ENCODE measurements at places on chromosomes 7 and 10. TPM values are rescaled to one million over a fixed set of nuclear protein-coding genes. Genes with fewer than 3 reads are reported as not detected.

Gene ZP3
- 5.4 TPM for total RNA-seq

Gene RNF32
- total RNA-seq: 1.6 TPM

DNA sequence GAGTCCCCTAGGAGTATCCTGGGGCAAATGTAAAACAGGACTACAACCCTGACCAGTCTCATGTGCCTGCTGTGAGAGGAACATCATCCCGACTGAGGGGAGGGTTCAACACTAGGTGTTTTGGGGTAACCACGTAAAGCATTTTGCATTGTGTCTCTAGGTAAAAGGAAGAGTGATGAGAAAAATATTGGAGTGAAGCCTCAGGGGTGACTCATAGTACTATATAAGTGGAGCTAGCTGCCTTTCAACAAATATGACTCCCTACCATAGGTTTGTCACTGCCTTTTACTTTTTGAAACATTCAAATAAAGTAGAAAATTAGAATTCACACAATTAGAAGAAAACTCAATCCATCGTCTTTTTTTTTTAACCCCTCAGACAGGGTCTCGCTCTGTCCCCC lies 2.6 kb upstream of the CAMK2G start:
- H3K36me3 ChIP-seq: peaks cover 45% of the 10 kb centered on the region
- no peak overlapping the region for H3K4me3 ChIP-seq
- peaks cover 55% of the 10 kb centered on the region for H3K4me1 ChIP-seq
- no peak for DNase-seq
- no peak overlapping the region for H3K27ac ChIP-seq

- no peak overlapping the region for H3K4me3 ChIP-seq
- no peaks in the 10 kb centered on the region for H3K36me3 ChIP-seq
- H3K27ac ChIP-seq: no peak overlapping the region
- H3K4me1 ChIP-seq: peaks cover 21% of the 10 kb centered on the region
- no peak for DNase-seq
Observed at GRCh38 chr10:33382216-33382600, 47.7 kb upstream of the NRP1 start.
